ENCODE measurements at places on chromosomes 2 and 18. TPM values are rescaled to one million over a fixed set of nuclear protein-coding genes. Genes with fewer than 3 reads are reported as not detected.

Gene FBXO15
- polyA plus RNA-seq, result 0.85 TPM

Gene C2orf78
- 0.89 TPM for polyA plus RNA-seq

Gene ABCG8
- polyA plus RNA-seq, result not detected

Gene RELCH
- polyA plus RNA-seq, result 7.3 TPM

Gene HOXD13
- not detected for polyA plus RNA-seq

Gene TXNL4A
- 197 TPM for polyA plus RNA-seq

Gene DYSF
- polyA plus RNA-seq, result 5.8 TPM

Gene SPATA3
- polyA plus RNA-seq, result not detected

Gene GPR155
- 0.26 TPM for polyA plus RNA-seq

Gene TUBA3E
- not detected for polyA plus RNA-seq

Gene RAX
- polyA plus RNA-seq, result 0.12 TPM

Gene WDR54
- 125 TPM for polyA plus RNA-seq

Gene GNAL
- 13.5 TPM for polyA plus RNA-seq

Gene HOXD8
- polyA plus RNA-seq, result not detected

Gene GPR39
- 2.7 TPM for polyA plus RNA-seq

Gene ADAM23
- 9.9 TPM for polyA plus RNA-seq

Gene FIGN
- polyA plus RNA-seq, result 5.0 TPM

Data from H1 (cell line).